Upper lobe of left lung (tissue), 6 donors: ENCODE measurements at places on chromosomes 3 and 15.

GRCh38 chr15:49278751-49279150 is 108.7 kb downstream of the GALK2 start:
- no peak for DNase-seq

DNA sequence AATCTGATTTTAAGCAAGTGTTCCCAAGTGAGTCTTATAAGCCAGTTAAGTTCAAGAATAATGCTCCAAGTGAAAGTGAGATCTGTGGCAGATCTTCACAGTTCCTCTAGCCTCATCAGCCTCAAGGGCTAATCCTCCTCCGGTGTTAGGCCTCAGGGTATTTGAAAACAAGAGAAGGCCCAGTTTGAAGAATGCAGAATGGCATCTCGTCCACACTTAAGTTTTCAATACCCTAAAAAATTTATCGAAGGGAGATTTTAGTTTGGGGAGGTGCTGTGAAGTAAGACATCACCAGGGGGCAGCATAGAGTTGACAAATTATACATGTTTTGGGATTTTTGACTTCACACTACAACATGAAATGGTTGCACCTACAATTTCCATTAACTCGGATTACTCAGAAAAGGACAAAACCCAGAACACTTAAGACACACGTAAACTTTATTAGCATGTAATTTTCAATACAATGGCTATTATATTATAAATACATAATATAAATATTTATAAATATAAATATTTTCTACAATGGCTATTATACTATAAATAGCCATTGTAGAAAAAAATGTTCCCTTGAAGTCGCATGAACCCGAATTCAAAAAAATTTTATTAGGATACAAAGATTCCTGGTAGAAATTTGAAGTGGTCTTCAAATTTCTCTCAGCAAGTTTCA is 2.3 kb upstream of the TMEM266 start:
- DNase-seq, result no peak

GRCh38 chr3:134651347-134652041 is 672 bp upstream of the KY start:
- peak; percentile 45 for DNase-seq

- no peak for DNase-seq
These were observed 199.3 kb downstream of the MEIS2 start for GRCh38 chr15:36901012-36901411.

- no peak for DNase-seq
These were observed 14.3 kb downstream of the CTNNB1 start for GRCh38 chr3:41213588-41213987.

- no peak for DNase-seq
These were observed 18.3 kb downstream of the SLC12A8 start for GRCh38 chr3:125194061-125194848.

DNA sequence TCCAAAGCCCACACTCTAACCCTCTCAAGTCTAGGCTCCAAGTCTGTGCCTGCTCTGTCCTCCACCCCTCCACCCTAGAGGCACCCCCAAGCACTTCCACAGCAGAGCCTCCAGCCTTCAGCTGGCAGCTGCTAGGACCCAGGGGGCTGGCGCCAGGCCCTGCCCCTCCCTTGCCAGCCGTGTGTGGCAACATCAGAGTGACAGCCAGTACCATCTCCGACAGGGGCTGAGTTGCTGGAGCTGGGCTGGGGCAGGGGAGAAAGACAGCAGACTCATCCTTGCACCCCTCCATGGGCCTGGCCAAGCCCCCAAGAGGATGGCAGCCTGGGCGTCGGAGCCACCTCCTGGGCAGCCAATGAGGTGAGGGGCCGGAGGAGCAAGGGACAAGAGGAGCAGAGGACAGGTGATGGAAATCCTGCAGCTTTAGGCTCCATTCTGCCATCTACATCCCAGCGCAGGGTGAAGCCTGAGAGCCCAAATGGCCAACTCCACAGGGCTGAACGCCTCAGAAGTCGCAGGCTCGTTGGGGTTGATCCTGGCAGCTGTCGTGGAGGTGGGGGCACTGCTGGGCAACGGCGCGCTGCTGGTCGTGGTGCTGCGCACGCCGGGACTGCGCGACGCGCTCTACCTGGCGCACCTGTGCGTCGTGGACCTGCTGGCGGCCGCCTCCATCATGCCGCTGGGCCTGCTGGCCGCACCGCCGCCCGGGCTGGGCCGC is at the start of gene GPR62:
TSS of gene GPR62 (plus strand) at position 207 of the 718 bp plus-strand sequence. CDS start at position 479, 272 bp downstream.
- DNase-seq, result no peak

DNA sequence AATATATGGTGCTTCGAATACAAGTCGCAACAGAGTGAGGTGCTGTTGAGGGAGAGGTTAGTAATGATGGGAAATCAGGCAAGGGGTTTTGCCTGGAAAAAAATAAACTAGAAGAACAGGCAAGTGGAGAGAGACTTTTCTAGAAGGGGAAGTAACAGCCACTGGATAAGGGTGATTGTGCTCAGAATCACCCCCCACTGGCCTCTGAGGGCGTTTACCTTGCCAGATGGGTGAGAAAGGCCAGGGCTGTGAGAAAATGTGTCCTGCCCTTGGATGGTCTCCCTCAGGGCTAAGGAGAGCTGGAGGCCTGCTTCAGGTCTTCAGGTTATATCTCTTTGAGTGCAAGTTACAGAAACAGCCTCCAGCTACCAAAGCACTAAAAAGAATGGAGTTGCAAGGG is 151.8 kb downstream of the MEX3B start:
- no peak for DNase-seq

DNA sequence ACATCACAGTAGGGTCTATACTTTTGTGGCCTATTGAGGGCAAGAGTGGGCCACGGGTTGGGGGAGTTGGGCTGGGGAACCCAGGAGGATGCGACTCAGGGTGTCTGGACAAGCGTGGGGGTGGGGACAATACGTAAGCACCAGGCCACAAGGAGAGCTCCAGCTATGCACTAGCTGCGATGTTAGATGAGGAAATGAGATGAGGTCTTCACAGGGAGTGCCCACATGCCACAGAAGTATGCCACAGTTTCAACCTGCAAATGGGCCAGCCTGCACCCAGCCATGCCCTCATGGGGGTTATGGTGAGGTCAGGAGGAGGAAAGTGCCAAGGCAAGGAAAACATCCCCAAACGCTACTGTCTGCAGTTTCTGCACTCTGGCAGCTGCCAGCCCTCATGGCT is 30.5 kb downstream of the CACNA2D2 start:
- DNase-seq, result no peak

DNA sequence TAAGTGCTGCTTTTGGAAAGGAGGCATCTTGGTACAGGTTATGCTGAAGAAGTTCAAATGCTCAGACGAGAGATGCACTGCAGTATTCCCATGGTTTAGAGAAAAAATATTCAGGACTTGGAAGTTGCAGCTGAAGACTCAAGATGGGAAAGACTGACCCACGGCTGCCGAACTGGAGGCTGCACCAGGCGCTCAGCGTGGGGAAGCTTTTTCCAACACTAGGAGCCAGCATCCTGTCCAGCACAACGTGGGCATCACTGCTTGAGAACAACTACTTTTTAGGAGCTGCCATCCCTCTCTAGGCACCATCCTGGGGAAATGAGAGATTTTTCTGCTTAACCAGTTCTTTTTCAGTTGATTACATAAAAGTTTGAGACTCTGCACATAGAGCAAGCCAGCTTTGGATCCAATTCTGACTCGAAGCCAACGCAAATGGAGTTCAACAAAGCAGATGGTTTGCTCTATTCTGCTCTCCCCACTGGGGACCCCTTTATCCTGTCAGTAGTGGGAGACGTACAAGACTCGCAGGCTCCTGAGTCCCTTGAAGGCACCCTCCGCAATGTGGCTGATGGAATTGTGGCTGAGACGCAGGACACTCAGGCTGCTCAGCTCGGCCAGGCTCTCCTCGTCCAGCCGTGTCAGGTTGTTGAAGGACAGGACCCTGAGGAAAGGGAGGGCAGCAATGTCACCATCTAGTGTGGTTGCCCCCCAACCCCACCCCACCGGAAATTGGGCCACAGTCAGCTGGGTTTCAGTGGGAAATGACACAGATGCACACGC is 93.8 kb downstream of the LRIG1 start:
- no peak for DNase-seq

GRCh38 chr15:54707805-54708752 is 488.7 kb downstream of the RSL24D1 start:
- DNase-seq, result no peak

DNA sequence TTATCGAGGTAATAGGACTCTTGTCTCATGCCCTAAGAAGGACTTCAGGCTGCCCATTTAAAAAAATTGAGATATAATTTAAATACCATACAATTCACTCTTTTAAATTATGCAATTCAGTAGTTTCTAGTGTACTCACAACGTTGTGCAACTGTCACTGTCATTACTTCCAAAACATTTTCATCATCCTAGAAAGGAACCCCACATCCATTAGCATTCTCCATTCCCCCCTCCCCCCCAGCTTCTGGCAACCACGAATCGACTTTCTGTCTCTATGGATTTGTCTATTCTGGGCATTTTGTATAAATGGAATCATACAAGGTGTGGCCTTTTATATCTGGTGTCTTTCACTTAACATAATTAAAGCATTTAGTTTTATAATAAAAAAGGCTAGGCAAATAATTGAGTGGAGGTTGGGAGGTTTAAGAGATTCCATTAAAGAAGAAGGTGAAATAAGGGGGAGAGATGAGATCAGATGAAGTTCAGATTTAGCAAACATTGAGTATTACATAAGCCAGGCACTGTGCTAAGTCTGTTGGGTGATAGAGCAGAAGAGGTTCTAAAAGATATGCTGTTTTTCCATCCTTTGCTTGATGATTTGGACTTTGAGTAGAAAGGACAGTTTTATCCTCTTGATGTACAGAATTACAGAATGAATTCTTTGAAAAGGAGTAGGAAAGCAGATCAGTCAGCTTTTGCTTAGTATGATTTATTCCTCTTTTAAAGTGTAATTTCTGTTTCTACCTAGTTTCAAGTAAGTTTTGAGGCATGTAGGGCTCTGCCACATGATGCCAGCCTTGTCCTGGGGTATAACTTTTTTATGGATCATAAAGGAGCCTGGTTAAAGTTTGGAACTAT is 36.3 kb downstream of the UBE2E2 start:
- DNase-seq, result no peak

- DNase-seq, result no peak
These were observed 5.6 kb upstream of the FOXP1 start for GRCh38 chr3:71589132-71589531.

- DNase-seq, result no peak
These were observed 7.5 kb downstream of the HEXA start for GRCh38 chr15:72368325-72368724.

DNA sequence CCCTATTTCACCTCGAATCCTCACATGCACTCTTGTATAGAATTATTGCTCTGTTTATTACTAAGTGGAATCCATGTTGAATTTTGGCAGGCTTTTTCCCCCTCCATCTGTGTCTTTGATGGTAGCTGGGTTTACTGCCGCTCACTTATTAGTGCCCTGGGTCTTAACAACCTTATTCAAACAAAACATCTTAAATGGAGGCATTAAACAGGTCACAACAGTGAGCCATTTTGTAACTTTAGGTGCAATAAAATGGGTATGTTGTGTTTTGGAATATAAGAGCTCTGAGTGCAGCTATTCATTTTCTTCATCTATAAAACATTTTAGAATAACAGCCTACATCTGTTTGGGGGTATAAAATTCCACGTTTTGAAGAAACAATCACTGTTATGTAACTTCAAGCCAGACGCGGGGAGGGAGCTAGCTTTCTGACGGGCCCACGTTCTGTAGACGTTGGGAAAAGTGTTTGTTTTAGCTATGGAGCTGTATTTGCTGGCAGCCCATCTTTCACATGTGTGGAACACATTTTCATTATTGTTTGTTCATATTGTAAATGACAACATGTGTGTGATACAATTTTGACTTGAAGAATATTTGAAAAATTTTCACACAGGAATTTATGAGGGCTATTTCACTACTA is 122.0 kb downstream of the SLC25A26 start:
- DNase-seq, result no peak

DNA sequence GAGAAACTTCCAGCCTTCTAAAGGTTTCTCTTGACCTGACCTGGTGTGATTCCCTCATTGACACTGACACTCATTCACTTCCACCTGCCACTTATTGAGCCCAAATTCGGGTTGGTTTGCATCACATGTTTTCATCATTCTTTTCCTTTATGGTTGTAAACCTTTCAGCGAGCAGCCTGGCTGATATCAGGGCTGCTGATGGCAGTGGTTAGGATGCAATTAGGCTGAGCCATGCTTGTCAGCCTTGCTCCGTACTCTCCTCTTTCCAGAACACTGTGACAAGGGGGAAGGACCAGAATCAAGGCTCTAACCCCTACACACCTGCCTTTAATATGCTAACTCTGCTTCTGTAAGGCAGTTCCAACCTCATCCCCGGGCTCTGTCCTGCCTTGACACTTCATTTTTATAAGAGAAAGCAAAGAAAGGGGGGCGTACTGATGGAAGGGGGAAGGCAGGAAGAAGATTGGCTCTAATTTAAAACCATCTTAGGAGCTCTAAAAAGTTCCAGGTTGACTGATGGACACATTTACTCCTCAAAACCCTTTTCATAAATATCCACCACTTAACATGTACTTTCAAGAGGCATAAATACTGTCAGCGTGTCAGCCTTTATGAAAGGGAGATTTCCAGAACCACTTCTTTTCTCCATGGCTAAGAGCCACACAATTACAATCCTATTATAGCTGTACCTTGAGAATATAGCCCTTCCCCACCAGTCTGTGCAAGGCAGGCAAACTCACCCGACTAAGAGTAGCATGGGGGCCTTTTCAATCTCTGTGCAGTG is 5.7 kb downstream of the NMNAT3 start:
- DNase-seq, result no peak

GRCh38 chr15:71060983-71061382 is 54.3 kb upstream of the THSD4 start:
- no peak for DNase-seq

- DNase-seq, result no peak
These were observed 39.4 kb downstream of the MOBP start for GRCh38 chr3:39506863-39507262.

DNA sequence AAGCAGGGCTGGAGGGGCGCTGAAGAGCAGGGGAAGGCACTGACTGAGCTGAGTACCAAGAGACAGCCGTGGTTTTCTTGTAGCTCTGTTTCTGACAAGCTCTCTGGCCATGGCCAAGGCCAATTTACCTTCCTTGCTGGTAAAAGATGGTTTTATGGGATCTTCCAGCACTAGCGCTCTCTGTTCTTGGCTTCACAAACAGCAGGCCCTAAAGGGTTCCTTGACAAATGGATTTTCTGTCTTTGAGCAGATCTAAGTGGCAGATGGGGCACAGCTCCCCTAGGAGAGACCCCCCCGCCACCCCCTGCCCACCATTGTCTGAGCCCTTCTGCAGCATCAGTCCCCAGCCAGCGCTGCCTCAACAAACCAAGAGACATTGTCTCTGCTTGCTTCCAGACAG is 66.6 kb downstream of the GAP43 start:
- no peak for DNase-seq

GRCh38 chr3:46491089-46492070 is 6.4 kb upstream of the RTP3 start:
- no peak for DNase-seq

GRCh38 chr15:71708741-71709140 is 101.6 kb upstream of the NR2E3 start:
- DNase-seq, result no peak

DNA sequence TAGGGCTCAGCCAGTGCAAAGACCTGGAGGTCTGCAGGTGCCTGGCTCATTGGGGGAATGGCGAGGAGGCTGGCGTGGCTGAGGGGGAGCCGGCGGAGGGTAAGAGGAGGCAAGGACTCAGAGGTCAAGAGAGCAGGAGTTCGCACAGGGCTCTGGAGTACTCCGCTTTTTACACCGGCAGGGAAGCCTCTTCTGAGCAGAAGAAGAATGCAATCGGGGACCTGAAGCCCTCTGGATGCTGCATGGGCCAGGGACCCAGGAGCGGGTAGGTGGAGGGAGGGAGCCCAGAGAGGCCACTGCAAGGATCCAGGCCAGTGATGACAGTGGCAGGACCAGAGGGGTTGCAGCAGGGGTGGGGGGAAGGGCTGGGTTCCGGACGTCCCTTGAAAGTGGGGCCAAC is 70.4 kb upstream of the TAMM41 start:
- peak; percentile 39 for DNase-seq
